ENCODE measurements at places on chromosomes 4 and X.

GRCh38 chr4:128861856-128862518 is 52.5 kb downstream of the JADE1 start:
- no peak for DNase-seq

GRCh38 chr4:137076908-137077307 is 455.4 kb downstream of the PCDH18 start:
- no peak for DNase-seq

- no peak for DNase-seq
These were observed 75.8 kb downstream of the FAM53A start for GRCh38 chr4:1608196-1608820.

- DNase-seq, result no peak
These were observed 4.6 kb downstream of the JAKMIP1 start for GRCh38 chr4:6195602-6196319.

GRCh38 chr4:149345424-149345823 is 470.2 kb downstream of the IQCM start:
- no peak for DNase-seq

GRCh38 chrX:11558972-11559371 is 106.7 kb downstream of the ARHGAP6 start:
- peak; percentile 26 for DNase-seq

DNA sequence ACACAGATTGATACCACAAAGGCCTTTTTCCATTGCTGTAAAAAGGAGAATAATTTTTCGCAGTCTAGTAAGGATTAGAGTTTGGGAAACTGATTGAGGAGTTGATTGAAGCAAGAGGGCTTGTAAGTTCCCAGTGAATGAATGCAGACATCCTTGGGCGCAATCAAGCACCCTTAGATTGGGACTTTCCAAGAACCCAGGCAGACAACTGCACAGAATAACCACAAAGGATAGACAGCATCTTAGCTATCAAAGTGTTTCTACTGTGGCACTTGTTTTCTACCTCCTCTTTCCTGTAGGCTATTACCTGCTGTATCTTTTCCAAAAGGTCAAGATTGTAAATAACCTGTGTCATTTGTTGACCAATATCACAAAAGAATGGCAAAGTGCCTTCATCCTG is 2.6 kb downstream of the COX18 start:
- DNase-seq, result peak; percentile 64

- DNase-seq, result no peak
These were observed 17.8 kb downstream of the SSR4 start for GRCh38 chrX:153812220-153812619.

- DNase-seq, result peak; percentile 63
These were observed 35.1 kb downstream of the ENPEP start for GRCh38 chr4:110510955-110511544.

GRCh38 chr4:65921180-65921579 is 250.9 kb upstream of the EPHA5 start:
- no peak for DNase-seq

GRCh38 chr4:108113229-108113628 is 55.5 kb downstream of the LEF1 start:
- peak; percentile 67 for DNase-seq

DNA sequence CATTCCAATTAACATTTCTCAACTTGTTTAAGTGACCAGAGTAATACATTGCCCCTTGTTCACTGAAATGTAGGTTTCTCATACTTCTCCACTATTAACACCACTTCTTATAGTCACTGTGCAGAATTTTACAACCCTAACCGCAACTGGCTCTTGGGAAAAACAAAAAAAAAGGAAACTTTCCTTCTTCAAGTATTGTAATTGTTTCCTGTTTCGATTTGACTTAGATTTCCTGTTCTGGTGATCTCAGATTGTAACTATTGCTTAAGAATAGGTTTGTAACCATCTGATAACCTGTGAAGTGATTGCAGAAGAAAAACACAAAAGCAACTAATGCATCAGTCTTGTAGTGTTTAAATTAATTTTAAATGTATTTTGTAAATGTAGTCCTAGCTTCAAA is 594.7 kb upstream of the GALNT7 start:
- no peak for DNase-seq

- DNase-seq, result no peak
These were observed 292.8 kb upstream of the EDA2R start for GRCh38 chrX:66931713-66932112.

DNA sequence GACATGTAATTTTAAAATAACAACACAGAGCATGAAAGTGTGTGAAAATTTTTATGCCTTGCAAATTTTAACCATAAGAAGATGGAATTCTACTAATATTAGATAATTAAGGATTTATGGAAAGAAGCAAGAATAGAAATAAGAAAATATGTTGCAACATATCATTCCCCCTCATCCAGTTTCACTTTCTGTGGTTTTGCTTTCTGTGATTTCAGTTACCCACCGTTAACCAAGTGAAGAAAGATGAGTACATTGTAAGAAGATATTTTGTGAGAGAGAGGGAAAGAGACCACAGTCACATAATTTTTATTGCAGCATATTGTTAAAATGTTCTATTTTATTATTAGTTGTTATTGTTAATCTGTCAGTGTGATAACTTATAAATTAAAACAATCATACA is 77.9 kb downstream of the ADAM29 start:
- no peak for DNase-seq

GRCh38 chr4:55184600-55185523 is 59.5 kb upstream of the KDR start:
- peak; percentile 29 for DNase-seq

- DNase-seq, result no peak
These were observed 35.5 kb upstream of the CCKAR start for GRCh38 chr4:26525771-26526150.
